DND-41 (cell line): ENCODE measurements at places on chromosomes 7 and 10.
A peak's percentile ranks its signal among the peaks of the same experiment; 100 is the strongest.

- DNase-seq, result no peak
Measured at GRCh38 chr7:125654076-125654475, 724.5 kb upstream of the POT1 start.

DNA sequence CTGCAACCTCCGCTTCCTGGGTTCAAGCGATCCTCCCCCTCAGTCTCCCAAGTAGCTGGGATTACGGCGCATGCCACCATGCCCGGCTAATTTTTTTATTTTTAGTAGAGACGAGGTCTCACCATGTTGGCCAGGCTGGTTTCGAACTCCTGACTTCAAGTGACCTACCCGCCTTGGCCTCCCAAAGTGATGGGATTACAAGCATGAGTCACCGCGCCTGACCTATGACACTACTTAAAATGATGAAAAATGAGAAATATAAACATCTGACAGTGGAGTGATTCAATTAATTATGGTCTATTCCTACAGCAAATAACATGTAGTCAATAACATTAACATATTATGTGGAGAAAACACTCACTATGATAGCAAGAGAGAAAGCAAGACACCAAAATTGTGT, 2.2 kb downstream of the BRAT1 start:
- no peak for DNase-seq

- DNase-seq, result no peak
Measured at GRCh38 chr10:72704117-72704516, 12.2 kb downstream of the MCU start.

- no peak for DNase-seq
Measured at GRCh38 chr10:78288663-78289062, 255.0 kb downstream of the RPS24 start.

DNA sequence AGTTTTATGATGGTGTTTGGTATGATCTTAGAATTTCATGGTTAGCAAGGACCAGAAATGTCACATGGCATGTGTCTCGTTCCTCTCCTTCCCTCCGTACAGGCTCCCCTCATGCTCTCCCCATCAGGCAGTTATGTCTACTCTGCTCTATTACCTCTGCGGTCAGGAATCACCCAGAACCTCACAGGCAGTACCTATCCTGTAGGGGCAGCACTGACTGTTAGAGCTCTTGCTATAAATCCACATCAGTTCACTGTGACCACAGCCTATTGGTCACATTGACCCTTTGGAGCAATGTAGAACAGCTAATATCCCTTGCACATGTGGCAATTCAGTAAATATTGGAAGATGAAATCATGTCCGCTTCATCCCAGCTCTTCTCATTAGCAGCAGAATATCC, 151.8 kb downstream of the WNT2 start:
- no peak for DNase-seq

- no peak for DNase-seq
Measured at GRCh38 chr7:12229046-12229445, 18.0 kb downstream of the TMEM106B start.

DNA sequence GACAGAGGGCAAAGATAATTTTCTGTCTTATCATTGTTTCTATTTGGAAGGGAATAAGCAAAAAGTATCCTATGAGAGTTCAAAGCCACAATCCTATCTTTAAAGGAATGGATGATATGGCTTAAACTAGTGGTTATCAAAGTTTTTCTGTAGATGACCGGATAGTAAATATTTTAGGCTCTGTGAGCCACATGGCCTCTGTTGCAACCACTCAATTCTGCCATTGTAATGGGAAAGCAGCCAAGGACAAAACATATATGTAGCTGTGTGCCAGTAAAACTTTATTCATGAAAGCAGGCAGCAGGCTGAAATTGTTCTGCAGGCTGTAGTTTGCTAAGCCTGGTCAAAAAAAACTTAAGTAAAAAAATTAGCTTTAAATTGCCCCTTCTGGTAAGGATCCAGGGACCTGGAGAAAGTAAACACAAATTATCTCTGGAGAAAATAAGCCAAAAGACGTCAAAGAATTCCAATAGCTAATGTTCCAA, 73.3 kb downstream of the THSD7A start:
- no peak for DNase-seq

GRCh38 chr10:114506871-114507385, 102.6 kb upstream of the AFAP1L2 start:
- DNase-seq, result no peak

- no peak for DNase-seq
Measured at GRCh38 chr7:14336256-14336655, 346.8 kb upstream of the ETV1 start.

- DNase-seq, result no peak
Measured at GRCh38 chr10:100873146-100873826, 39.5 kb upstream of the SLF2 start.

GRCh38 chr10:6494936-6495592, 85.0 kb downstream of the PRKCQ start:
- peak; percentile 61 for DNase-seq

DNA sequence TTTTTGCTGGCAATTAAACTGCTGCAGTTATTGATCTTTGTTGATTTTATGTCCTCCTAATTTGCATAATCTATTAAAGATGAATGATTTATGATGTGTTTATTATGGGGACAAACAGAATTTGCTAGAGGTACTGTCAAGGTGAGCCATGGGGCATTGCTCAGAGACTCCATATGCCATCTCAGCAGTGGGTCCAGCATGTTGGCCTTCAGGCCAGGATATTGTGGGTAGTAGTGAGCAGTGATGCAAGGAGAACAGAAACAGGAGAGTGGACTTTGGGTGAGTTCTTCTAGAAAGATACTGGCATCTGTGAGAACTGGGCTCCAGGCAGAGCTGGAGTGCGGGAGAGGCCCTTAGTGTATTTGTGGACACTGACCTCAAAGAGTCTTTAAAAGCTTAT, 65.9 kb downstream of the PAX2 start:
- DNase-seq, result no peak

DNA sequence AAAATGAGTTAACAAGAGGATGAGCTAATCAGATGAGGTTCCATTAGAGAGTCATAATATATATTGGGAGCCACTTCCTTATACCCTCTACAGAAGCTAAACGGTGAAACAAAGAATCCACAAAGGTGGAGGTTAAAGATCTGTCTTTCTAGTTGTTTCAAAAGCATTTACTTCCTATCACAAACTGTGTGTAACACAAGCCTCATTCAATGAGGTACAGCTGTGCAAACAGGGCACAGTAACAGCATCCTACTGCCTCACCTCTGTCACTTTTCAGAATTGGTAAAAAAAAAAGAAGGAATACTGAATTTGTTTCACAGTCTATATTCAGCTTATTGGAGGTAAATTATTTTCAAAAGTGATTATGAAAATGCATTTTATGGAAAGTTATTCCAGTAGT, 128.7 kb downstream of the AGMO start:
- DNase-seq, result no peak
